ENCODE measurements at places on chromosomes 1 and 21. TPM values are rescaled to one million over a fixed set of nuclear protein-coding genes. Genes with fewer than 3 reads are reported as not detected.

DNA sequence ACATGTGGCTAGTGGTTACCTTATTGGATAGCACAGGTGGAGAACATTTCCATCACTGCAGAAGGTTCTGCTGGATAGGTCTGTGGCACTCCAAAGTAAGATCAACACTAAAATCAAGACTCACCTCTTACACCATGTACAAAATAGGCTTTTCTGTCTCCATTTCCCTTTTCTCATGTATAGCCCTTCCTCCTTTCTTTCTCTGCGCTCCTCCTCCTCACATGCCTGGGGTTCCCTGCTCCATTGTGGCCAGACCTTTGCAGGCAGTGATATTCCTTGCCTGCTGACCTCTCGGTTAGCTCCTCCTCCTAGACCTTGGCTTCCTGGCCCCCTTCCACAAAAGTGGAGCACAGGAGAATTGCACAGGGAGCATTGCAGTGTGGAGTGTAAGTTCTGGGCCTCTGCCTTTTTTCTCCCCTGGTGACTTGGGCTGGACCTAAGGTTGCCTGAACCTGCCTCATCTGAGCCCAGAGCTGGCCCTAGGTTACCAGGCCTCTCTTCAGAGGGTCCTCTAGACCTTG lies 33.2 kb upstream of the RBM15 start:
- DNase-seq: no peak

DNA sequence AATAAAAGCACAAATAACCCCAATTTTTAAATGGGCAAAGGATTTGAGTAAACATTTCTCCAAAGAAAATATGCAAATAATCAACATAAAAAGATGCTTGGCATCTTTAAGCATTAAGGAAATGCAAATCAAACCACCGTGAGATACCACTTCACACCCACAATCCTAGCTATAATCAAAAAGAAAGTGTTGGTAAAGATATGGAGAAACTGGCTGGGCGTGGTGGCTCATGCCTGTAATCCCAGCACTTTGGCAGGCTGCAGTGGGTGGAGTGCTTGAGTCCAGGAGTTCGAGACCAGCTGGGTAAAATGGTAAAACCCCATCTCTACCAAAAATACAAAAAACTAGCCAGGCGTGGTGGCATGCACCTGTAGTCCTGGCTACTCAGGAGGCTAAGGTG lies 16.9 kb downstream of the ARHGEF11 start:
- no peak for DNase-seq

DNA sequence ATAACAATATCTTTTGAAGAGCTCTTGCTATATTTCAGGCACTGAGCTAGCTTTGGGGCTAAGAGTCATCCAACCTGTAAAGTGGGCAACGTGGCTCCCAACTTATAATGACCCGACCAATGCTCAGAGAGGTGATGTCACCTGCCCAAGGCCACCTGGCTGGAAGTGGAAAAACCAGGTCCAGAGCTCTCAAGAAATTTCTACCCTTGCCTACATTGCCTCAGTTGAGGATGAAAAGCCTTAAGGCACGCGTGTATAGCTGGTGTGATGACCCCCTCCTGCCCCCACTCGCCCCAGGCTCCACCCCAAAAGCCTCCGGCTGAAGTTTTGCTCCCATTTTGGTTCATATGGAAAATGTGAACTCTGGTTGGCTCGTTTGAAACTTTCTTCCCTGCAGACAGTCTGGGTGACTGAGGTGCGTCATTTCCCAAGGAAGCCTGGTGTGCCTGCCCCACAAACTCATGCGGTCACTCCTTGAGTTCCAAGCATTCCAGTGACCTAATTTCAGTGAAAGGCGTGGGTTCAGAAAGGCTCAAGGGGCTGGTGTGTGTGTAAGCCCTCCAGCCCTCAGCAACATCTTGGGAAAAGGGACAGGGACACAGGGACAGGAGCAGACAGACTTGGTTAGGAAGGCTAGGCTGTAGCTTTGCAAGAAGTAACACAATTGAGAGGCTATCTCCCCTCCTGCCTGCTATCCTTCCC lies 20.5 kb downstream of the HTR1D start:
- DNase-seq: no peak

- DNase-seq: no peak
These were observed 144.0 kb downstream of the KCNH1 start for GRCh38 chr1:210989905-210990304.

Gene SPTA1
- total RNA-seq: 0.30 TPM

Gene MORC3
- total RNA-seq: 64.8 TPM

DNA sequence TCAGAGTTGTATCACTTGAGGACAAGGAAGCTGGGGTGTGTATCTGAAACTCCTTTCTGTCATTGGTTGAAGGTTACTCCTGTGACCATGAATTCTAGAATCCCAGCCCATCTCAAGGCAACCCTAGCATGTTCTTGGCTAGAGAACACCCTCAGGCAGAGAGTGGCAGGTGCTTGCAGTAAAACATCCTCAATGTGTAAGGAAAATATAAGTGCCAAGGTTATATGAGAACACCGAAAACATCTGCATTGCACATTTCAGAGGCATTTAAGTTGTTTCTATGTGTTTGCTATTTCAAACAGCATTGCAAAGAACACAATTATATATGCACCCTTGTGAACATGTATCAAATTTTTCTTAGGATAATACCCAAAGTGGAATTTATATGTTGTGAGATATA lies 471.9 kb downstream of the USP25 start:
- DNase-seq: no peak

Gene SNRPE
- 54.4 TPM for total RNA-seq

- DNase-seq: no peak
These were observed 50.1 kb downstream of the SSBP3 start for GRCh38 chr1:54355931-54356679.

DNA sequence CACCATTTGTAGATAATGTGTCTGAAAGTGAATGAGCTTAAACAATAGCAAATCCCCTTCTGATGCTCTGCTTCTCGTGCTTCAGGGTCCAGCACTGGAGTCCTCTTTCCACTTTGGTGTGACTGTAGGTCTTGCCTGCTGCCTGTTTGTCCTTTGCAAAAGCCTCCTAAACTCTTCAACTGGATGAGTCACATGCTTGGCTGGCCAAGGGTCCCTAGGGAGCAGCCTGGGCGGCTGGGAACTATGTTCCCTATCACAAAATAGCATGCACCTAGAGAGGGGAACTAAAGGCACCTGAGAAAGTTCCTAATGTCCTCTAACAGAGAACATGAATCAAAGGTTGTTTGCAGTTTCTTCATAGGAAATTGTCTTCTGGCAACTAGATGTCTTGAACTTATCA lies 607.2 kb upstream of the PLXNA2 start:
- no peak for DNase-seq

GRCh38 chr21:39694750-39695149 lies 50.2 kb upstream of the IGSF5 start:
- DNase-seq: no peak

Gene CA6
- total RNA-seq: not detected

DNA sequence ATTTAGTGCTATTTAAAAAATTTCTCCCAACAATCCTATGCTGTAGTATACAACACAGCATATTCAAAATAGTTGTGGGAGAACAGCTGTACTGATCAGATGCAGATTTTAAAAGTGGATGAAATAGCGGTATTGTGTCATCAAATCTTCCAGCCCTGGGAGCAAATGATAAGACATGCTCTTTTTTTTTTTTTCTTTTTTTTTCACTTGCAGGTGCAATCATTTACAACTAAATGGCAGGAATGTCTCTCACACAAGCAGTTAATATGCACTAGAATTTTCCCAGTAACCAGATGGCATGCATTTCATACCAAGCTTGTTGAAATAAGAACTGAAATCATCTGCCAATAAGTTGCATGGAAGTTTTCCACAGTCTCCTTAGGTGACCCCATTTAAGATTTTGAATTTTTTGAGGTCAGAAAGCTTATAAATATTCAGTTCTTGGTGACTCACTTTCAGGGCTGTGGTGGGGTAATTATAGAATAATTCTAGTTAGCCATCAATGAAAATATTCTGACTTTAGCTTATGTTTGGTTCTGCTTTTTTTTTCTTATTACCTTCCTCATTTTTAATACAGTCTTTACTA lies 623.9 kb upstream of the NR5A2 start:
- DNase-seq: no peak

Gene FAM72D
- not detected for total RNA-seq

- no peak for DNase-seq
These were observed 118.5 kb upstream of the ADAR start for GRCh38 chr1:154726443-154726842.

GRCh38 chr1:227729881-227730629 lies 5.0 kb downstream of the JMJD4 start:
- no peak for DNase-seq

Gene ST6GALNAC5
- not detected for total RNA-seq

Gene CD58
- 34.0 TPM for total RNA-seq

- DNase-seq: no peak
These were observed 26.8 kb downstream of the EIF4G3 start for GRCh38 chr1:21149855-21150432.

- no peak for DNase-seq
These were observed 400.6 kb downstream of the PTPRU start for GRCh38 chr1:29636936-29637335.

DNA sequence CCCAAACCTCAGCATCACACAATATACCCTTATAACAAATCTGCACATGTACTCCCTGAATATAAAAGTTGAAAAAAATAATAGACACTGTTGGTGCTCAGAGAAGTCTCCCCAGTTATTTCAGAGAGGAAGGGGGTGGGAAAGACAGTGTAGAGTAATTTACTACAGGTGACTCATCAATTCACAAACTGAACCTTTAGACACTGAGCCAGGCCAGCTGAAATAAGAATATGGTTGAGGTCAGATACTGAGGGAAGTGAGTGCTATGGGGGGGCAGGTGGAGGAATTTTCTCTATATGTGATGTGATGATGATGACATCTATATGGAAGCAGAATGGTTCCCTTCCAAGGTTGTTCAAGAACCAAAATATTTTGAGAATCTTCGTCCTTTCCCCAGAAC lies 50.1 kb downstream of the MRPL39 start:
- no peak for DNase-seq

- DNase-seq: no peak
These were observed 2.6 kb upstream of the PADI2 start for GRCh38 chr1:17121881-17122280.

- DNase-seq: no peak
These were observed 25.5 kb downstream of the CD58 start for GRCh38 chr1:116545359-116545705.

- no peak for DNase-seq
These were observed 21.3 kb downstream of the CCDC30 start for GRCh38 chr1:42484382-42484781.

DNA sequence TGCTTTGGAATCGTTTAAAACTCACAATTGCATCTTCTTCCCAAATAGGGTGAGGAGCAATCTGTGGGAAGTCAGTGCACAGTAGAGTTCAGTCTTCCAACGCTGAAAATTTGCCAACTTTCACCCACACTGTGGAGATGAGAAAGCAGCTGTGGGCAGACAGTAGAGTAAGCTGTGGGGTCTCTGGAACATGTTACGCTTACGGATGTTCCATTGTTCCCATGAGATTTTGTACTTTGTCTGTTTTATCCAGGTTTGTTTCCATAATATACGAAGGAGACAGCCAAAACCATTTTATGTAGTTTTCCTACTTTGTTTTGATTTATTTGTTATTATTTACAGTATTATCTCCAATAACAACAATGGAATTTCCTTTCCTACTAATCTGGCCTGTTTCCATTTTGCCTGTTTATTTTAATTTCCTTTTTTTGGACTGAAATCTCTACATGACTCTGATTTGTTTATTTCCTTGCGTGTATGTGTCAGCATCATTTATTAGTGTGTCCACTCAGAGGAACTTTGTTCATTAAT lies 65.1 kb upstream of the RGL1 start:
- DNase-seq: no peak

DNA sequence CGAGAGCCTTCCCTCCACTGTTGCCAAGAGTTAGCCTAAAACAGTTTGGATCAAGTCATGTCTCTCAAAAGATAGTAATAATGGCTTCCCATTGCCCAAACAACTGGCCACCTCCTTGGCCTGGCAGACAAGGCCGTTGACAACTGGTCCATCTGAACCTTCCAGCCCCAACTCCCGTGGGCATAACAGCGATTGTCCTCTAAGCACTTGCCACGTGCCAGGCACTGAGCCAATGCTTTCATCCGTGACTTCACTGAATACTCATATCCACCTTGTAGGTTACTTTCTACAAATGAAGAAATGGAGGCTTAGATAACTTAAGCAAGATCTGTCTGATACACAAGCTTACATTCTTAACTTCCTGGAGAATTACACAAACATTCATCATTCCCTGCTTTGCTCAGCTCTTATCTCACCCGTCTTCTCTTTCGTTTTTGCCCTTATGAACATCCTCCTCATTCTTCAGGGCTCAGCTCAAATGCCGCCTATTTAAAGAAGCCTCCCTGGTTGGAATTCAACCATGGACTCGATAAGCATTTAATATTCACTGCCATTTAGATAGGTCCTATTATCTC lies 106.4 kb downstream of the KCND3 start:
- DNase-seq: no peak

Gene MGST3
- total RNA-seq: 34.3 TPM

GRCh38 chr1:26225033-26225831 lies 8.8 kb upstream of the CEP85 start:
- DNase-seq: peak; percentile 50

DNA sequence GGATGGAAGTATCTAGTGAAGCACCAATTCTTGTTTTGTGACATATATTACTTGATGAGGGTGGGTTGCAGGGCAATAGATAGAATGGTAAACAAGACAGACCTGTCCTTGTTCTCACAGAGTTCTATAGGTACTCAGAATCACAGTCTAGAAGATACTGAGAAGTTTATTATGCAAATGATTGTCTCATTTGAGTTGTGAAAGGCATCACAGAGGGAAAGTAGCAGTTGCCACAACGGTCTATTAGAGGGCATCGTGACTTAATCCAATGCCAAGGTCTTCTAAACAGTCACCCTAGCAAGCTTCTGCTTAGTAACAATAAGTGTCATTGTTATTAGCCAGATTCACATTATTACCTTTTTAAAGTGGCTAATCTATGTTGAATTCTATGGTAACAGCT lies 574.8 kb upstream of the ZRANB2 start:
- no peak for DNase-seq

GRCh38 chr21:44253832-44254710 lies 7.6 kb downstream of the DNMT3L start:
- no peak for DNase-seq

Gene LHX8
- not detected for total RNA-seq

DNA sequence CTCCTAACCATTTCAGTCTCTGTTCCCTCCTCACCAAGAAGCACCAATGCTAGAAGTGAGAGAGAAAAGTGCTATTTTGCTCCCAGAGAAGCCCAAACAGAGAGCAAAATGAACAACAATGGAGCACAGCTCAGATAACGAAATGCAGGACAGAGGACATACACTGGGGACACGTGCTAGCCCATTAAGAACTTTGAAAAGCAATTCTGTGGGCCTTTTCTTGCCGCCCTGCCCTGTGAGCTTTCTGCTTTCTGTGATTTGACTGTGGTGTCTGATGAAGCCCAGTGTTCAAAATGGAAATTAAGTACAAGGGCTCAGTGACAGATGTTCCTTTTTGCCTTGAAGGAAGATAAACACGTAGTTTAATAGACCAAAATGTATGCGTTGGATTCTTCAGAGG lies 130.8 kb downstream of the S1PR1 start:
- no peak for DNase-seq
